ENCODE measurements at places on chromosomes 7 and 10.

DNA sequence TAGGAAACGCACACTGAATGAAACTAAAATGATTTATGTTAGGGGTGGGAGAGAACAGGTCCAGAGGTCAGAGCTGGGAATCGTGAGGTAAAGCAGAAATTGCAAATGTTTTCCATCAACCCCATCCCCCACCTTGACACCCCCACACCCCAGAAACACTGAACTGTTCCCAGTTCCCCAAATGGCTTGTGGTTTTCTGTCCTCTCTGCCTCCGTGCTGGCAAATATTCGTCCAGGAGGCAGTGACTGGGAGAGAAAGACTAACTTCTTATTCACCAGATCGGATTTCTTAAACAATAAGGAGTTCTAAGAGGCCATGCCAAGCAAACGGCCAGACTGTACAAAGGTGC lies 730 bp upstream of the RASSF4 start:
- no peak for DNase-seq

- no peak for DNase-seq
Observed at GRCh38 chr10:50410066-50410811, 158.9 kb upstream of the ASAH2 start.

DNA sequence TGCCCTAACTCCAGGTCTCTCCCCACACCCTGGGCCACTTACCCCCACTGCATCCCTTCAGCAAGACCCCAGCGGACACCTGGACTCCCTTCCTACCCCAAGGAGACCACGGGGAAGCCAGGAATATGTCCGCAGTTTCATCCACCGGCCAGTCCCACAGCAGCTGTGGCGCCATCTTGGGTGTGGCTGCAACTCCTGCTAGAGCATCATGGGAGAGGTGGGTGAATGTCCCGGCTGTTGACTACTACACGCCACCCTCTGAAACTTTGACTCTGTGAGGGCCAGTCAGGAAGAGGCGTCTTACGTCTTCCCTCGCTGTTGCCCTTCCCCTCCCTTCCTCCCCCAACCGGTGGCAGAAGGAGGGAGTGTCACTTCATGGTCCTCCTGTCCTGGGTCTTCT lies 238.3 kb upstream of the RNF32 start:
- no peak for DNase-seq

GRCh38 chr7:81233208-81233940 lies 314.5 kb upstream of the SEMA3C start:
- no peak for DNase-seq

DNA sequence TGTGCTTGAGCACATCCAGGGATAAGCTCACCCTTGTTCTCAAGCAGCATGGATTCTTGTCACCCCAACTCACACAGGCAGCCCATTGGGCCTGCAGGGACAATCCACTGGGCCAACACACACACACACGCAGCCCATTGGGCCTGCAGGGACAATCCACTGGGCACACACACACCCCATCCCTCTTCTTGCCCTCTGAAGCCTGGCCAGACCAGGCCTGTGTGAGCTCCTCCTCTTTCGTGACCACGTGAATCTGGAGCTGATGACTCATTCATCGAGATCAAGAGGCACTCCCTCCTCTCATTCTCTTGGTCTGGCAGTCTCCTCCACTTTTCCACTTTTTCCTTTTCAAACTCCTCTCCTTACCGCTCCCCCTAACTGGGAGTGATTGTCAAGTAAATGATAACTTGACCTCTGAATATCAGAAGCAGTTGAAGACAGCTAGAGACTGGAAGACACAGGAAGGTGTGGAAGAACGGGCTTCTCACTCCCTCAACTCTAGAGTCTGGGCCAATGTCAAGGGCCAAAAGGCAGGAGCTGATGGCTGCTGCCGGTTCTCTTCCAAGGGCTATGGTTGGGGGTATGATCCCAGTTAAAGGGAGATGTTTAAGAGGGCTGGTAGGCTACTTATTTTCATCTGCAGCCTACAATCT lies 89.7 kb downstream of the HIPK2 start:
- no peak for DNase-seq

All from DMS 273 treated with DMSO at 0.1 percent for 48 hours (cell line).